MCF 10A (cell line): ENCODE measurements at places on chromosomes 6 and 20. TPM values are rescaled to one million over a fixed set of nuclear protein-coding genes. Genes with fewer than 3 reads are reported as not detected.
A peak's percentile ranks its signal among the peaks of the same experiment; 100 is the strongest.

DNA sequence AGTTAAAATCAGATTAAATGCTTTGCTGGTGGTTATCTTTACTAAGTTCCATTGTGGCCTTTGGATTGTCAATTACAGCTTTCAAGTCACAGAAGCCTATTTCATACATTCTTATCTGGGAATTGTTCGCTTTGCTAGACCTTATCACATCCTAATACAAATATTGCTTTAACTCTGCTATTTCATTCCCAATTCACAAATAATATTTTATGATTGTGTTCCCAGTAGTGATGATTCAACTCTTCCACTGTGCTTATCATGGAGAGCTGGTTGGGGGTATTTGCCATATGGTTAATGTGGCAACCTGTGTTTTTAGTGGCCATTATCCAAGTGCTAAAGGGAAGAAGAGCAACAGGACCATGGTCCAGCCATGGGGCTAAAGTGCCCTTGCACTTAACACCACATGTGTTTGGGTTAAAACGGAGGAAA, 72.9 kb upstream of the GLP1R start:
- no peak overlapping the region for H3K27ac ChIP-seq
- peaks cover 76% of the 10 kb centered on the region for H3K27me3 ChIP-seq
- H3K36me3 ChIP-seq: no peaks in the 10 kb centered on the region
- no peak for DNase-seq
- H3K4me3 ChIP-seq: no peak overlapping the region

DNA sequence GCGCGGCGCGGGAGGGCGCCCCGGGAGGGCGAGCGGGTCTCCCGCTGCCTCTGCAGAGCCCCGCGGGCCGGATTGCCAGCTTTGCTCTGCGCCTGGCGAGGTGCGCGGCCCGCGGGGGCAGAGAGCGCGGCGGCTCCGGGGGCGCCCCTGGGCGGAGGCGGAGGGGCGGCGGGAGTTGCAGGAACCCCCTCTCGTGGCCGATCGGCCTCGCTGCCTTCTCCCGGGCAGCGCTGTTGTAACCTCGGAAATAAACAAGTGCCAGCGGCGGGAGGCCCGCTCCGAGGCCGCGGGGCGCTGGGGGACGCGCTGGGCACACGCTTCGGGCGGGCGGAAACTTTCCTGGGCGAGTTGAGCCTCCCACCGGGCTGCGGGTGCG, 1.2 kb downstream of the CDH4 start:
- H3K27ac ChIP-seq: no peak overlapping the region
- H3K4me3 ChIP-seq: peak overlapping the region; percentile 68
- peak; percentile 41 for DNase-seq

DNA sequence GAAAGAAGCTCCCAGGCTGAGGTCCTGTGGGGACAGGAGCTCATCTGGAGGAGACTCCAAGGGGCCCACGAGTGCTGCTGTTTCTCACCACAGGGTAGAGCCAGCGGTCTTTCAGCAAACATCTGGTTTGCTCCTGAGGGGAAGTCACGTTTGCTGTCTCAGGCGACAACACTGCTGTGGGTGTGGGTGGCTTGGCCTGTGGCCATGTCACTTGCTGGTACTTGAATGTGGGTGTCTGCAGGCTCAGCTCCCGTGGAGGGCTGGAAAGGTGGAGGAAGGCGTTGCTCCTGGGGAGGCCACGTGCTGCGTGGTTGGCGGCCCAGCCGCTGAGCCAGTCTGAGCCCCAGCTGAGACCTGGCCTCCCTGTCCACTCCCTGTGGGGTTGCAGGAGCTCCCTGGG, 52.8 kb upstream of the MPC1 start:
- no peak overlapping the region for H3K4me3 ChIP-seq
- no peak for DNase-seq
- H3K27ac ChIP-seq: no peak overlapping the region
- H3K36me3 ChIP-seq: peaks cover 76% of the 10 kb centered on the region

Gene DEFB132
- not detected in 2 replicates for total RNA-seq

Gene VSX1
- total RNA-seq: not detected in 2 replicates

DNA sequence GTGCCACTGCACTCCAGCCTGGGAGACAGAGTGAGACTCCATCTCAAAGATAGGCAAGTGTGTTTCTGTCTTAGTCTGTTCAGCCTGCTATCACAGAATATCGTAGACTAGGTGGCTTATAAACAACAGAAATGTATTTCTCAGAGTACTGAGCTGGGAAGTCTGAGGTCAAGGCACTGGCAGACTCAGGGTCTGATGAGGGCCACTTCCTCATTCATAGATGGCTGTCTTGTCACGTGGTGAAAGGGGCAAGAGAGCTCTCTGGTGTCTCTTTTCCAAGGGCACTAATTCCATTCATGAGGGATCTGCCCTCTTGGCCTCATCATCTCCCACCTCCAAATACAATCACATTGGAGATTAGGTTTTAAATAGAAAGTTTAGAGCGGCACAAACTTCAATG, 95.6 kb upstream of the PHACTR3 start:
- no peak for DNase-seq
- H3K4me1 ChIP-seq: no peaks in the 10 kb centered on the region
- peaks cover 49% of the 10 kb centered on the region for H3K27me3 ChIP-seq
- H3K36me3 ChIP-seq: no peaks in the 10 kb centered on the region

Gene SLC22A16
- not detected in 2 replicates for total RNA-seq

- H3K36me3 ChIP-seq: no peaks in the 10 kb centered on the region
- H3K4me3 ChIP-seq: no peak overlapping the region
- H3K27ac ChIP-seq: no peak overlapping the region
- no peak for DNase-seq
- no peaks in the 10 kb centered on the region for H3K4me1 ChIP-seq
Observed at GRCh38 chr6:35552285-35552917, 39.7 kb upstream of the TULP1 start.

DNA sequence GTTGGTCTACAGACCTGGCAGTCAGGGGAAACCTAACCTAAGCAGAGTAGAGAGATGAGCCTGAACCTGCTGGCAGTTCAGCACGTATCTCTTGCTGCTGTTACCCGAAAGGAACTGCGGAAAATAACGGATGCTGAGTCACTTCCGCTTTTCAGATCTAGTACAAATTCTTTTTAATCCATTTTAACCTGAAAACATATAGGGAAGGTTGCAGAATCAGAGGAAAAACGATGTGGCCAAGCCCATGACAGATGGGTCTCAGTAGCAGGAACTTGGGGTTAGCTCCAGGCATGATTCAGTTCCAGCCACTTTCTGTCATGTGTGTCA, 351.9 kb upstream of the PRND start:
- H3K4me1 ChIP-seq: peaks cover 17% of the 10 kb centered on the region
- no peak overlapping the region for H3K4me3 ChIP-seq
- no peak overlapping the region for H3K27ac ChIP-seq

Gene SRC
- 28.1 and 29.5 TPM in 2 replicates for total RNA-seq

GRCh38 chr20:8658103-8658502, 410.8 kb upstream of the PLCB4 start:
- H3K4me1 ChIP-seq: peaks cover 6% of the 10 kb centered on the region
- no peak for DNase-seq
- no peak overlapping the region for H3K4me3 ChIP-seq
- no peaks in the 10 kb centered on the region for H3K27me3 ChIP-seq

GRCh38 chr20:62494980-62495748, 19.4 kb upstream of the GATA5 start:
- H3K27ac ChIP-seq: no peak overlapping the region
- no peak for DNase-seq
- no peak overlapping the region for H3K4me3 ChIP-seq
- no peaks in the 10 kb centered on the region for H3K36me3 ChIP-seq

- H3K27ac ChIP-seq: no peak overlapping the region
- DNase-seq: no peak
- H3K36me3 ChIP-seq: peaks cover 4% of the 10 kb centered on the region
- no peaks in the 10 kb centered on the region for H3K4me1 ChIP-seq
- no peaks in the 10 kb centered on the region for H3K27me3 ChIP-seq
Observed at GRCh38 chr20:33796907-33797544, 14.1 kb upstream of the CHMP4B start.

Gene ECT2L
- not detected in 2 replicates for total RNA-seq

GRCh38 chr6:45569210-45569945, 191.6 kb upstream of the SUPT3H start:
- H3K27ac ChIP-seq: peak overlapping the region; percentile 68
- H3K4me1 ChIP-seq: peaks cover 11% of the 10 kb centered on the region
- H3K36me3 ChIP-seq: no peaks in the 10 kb centered on the region
- no peak overlapping the region for H3K4me3 ChIP-seq
- no peaks in the 10 kb centered on the region for H3K27me3 ChIP-seq
- no peak for DNase-seq

- H3K36me3 ChIP-seq: peaks cover 14% of the 10 kb centered on the region
- no peak for DNase-seq
- H3K4me1 ChIP-seq: peaks cover 13% of the 10 kb centered on the region
- no peak overlapping the region for H3K27ac ChIP-seq
Observed at GRCh38 chr6:37919417-37920157, 100.1 kb downstream of the ZFAND3 start.

- H3K4me1 ChIP-seq: no peaks in the 10 kb centered on the region
- no peak overlapping the region for H3K27ac ChIP-seq
- no peak overlapping the region for H3K4me3 ChIP-seq
- H3K27me3 ChIP-seq: no peaks in the 10 kb centered on the region
- H3K36me3 ChIP-seq: no peaks in the 10 kb centered on the region
Observed at GRCh38 chr20:24373372-24373771, 96.1 kb upstream of the SYNDIG1 start.

- peaks cover 76% of the 10 kb centered on the region for H3K36me3 ChIP-seq
- H3K27me3 ChIP-seq: no peaks in the 10 kb centered on the region
- DNase-seq: no peak
Observed at GRCh38 chr6:106546261-106546690, 83.0 kb downstream of the RTN4IP1 start.

- H3K27me3 ChIP-seq: peaks cover 39% of the 10 kb centered on the region
- no peak overlapping the region for H3K27ac ChIP-seq
- no peaks in the 10 kb centered on the region for H3K36me3 ChIP-seq
- H3K4me1 ChIP-seq: no peaks in the 10 kb centered on the region
Observed at GRCh38 chr20:5402903-5403531, 86.3 kb upstream of the PROKR2 start.

Gene CCM2L
- total RNA-seq: not detected in 2 replicates

GRCh38 chr6:66558189-66558588, 851.2 kb upstream of the EYS start:
- H3K36me3 ChIP-seq: no peaks in the 10 kb centered on the region
- no peak overlapping the region for H3K27ac ChIP-seq
- H3K27me3 ChIP-seq: no peaks in the 10 kb centered on the region
- H3K4me1 ChIP-seq: no peaks in the 10 kb centered on the region

Gene RBBP8NL
- total RNA-seq: not detected in 2 replicates

Gene TRIM31
- total RNA-seq: not detected in 2 replicates

DNA sequence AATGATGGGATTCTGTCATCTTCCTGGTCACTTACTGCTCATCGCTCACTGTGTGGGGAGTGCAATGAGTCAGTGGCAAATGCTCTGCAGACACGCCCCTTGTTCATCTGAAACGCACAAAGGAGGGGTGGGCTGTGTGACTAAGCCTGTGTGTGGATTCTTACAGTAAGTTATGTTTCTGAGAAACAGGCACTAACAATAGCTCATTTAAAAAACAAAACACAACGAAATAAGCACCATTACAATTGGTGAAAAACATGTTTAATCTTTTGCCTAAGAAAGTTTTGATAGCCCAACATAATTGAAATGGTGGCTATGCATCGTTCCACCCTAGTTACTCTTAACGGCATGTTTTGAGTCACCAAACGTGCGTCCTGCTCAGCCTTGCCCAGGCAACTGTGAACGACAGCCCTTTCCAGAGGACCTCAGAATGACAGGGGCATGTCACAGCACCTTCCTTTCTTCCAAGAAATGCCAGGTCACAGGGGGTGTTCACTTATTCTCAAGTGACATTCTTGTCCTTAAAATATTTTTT, 118.4 kb upstream of the SGK1 start:
- peaks cover 24% of the 10 kb centered on the region for H3K4me1 ChIP-seq
- H3K27me3 ChIP-seq: no peaks in the 10 kb centered on the region
- DNase-seq: peak; percentile 94
- no peaks in the 10 kb centered on the region for H3K36me3 ChIP-seq

DNA sequence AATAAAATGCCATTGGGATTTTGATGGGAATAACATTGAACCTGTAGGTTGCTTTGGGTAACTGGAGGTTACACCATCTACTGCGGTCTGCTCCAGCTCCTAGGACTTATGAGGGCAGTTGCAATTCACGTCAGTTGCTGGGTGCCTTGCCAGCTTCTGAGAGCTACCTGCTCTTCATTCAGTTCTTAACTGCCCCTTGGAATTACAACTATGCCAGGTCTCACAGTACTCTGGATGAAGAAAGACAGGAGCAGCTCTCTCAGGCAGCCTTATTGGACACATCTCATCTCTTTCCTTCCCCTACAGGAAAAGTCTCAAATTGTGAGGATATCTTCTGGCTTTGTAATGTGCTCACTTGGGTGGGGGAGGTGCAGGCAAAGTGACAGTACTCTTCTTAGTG, 1643.3 kb downstream of the GRIK2 start:
- H3K27me3 ChIP-seq: no peaks in the 10 kb centered on the region
- no peak for DNase-seq
- H3K27ac ChIP-seq: no peak overlapping the region
- H3K4me1 ChIP-seq: no peaks in the 10 kb centered on the region
- no peaks in the 10 kb centered on the region for H3K36me3 ChIP-seq

DNA sequence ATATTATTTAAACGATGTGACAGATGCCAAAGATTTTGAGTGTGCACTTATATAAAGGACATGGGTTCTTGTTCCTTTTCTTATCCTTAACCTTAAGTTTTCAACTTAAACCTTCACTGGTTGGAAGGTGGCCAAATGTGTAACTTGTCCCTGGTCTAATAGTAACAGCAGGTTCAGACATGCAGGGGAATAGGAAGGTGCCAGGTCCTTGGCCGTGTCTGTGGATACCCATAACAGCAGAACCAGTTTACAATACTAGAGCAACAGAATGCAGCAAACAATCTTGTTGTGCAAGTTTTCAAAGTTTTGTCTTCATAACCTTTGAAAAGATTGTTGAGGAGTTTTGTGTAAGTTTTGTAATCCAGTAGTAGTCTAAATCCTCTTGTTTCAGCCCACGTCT, 4.4 kb downstream of the MYB start:
- no peak overlapping the region for H3K4me3 ChIP-seq
- peaks cover 10% of the 10 kb centered on the region for H3K4me1 ChIP-seq
- H3K36me3 ChIP-seq: no peaks in the 10 kb centered on the region

GRCh38 chr6:35432291-35432690, 19.8 kb upstream of the FANCE start:
- DNase-seq: no peak
- no peak overlapping the region for H3K4me3 ChIP-seq
- no peaks in the 10 kb centered on the region for H3K4me1 ChIP-seq
- H3K27me3 ChIP-seq: no peaks in the 10 kb centered on the region

Gene SLC44A4
- not detected in 2 replicates for total RNA-seq

GRCh38 chr6:169589293-169589692, 112.5 kb downstream of the WDR27 start:
- no peak for DNase-seq
- no peaks in the 10 kb centered on the region for H3K36me3 ChIP-seq
- no peak overlapping the region for H3K4me3 ChIP-seq
- no peaks in the 10 kb centered on the region for H3K4me1 ChIP-seq
- no peaks in the 10 kb centered on the region for H3K27me3 ChIP-seq
- no peak overlapping the region for H3K27ac ChIP-seq

Gene ATP9A
- total RNA-seq: 7.3 and 16.4 TPM in 2 replicates

Gene PGC
- not detected in 2 replicates for total RNA-seq

DNA sequence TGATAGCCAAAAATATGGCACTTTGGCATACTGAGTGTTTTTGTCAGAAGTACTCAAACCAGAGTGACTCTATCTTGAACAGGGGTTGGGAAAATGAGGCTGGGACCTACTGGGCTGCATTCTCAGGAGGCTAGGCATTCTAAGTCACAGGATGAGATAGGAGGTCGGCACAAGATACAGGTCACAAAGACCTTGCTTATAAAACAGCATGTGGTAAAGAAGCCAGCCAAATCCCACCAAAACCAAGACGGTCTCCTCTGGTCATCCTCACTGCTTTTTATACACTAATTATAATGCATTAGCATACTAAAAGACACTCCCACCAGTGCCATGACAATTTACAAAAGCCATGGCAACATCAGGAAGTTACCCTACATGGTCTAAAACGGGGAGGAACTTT, 985.1 kb downstream of the HACE1 start:
- H3K27ac ChIP-seq: no peak overlapping the region
- no peak for DNase-seq
- H3K27me3 ChIP-seq: no peaks in the 10 kb centered on the region
- H3K4me1 ChIP-seq: no peaks in the 10 kb centered on the region

Gene SPATA25
- total RNA-seq: 0.72 and 0.74 TPM in 2 replicates
